M059J (cell line): ENCODE measurements at places on chromosomes 12 and 14.

DNA sequence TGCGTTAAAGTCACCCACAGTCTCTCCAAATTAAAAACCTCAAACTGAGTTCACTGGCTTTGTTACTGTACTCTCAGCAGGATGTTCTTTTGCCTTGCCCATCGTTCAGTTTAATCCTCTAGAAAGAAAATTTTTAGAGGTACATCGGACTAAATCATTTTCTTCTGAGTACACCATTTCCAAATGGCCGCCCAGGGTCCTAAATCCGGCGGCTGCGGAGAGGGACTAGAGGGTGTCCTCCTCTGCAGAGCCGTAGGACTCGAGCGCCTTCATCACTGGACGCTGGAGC, 1.4 kb downstream of the LIN7A start:
- no peak for DNase-seq

DNA sequence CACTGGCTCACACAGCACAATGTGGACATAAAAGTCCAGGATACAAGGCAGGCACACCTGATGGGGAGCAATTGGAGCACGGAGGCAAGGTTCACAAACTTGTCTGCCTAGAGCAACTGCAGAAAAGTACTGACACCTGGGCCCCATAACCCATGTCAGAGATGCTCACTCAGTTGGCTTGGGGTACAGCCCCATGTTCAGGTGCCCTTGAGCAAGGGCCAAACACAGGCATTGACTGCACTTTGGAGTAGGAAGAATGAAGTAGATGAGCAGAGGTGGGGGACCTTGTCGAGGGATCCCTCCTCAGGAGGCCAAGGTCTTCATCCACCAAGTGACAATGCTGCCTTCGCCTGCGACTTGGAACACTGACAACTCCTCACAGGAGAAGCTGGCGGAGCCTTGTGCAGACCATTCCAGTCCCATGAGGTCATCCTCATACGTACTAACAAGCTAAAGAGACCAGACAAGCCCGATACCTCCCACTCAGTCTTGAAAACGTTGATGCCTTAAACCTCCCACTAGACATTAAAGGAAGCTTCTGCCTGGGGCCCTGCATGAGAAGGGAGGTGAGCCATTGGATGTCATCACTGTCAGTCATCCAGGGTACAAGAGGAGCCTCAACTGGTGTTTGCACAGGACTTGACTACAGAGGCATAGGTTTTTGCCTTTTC, 42.5 kb upstream of the C14orf180 start:
- peak; percentile 51 for DNase-seq

DNA sequence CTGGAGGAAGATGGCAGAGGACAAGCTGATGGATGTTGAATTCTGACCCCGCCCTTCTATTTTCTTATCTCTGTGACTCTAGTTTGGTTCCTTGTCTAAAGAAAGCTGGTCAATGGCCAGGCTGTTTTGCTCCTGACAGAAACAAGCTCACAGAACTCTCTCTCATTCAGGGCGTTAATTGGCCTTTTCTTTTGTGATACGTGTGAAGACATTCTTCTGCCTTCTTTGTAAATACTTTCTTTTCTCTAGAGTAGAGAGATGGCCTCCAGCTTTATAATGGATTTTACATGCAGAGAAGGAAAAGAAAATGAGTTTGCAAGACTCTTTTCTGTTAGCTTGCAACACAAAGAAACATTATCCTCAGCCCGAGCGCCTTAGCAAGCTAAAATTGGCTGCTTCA, 492.2 kb upstream of the CCDC196 start:
- no peak for DNase-seq

GRCh38 chr12:39062266-39062996, 157.0 kb upstream of the CPNE8 start:
- no peak for DNase-seq

DNA sequence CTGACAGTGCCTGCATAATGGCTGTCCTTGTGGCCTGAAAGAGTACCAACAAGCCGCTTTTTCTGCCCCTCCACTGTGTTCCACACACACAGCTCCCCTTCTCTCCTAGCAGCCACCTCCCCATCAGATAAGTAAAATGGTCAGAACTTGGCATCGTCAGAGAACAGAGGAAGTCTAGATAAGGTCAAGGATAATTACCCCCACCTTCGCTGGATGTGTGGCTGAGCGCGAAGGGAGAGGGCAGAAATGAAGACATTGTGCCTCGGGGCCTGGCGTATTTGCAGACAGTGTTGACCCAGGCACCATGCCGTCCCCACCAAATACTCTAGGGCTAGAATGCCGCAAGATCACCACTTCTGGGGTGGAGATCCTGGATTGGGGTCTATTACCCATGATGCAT, 30.6 kb downstream of the FBXO21 start:
- DNase-seq, result no peak

GRCh38 chr14:75063013-75063412, 811 bp downstream of the ACYP1 start:
- peak; percentile 23 for DNase-seq

- no peak for DNase-seq
Measured at GRCh38 chr12:67667276-67668073, 18.9 kb downstream of the DYRK2 start.

- no peak for DNase-seq
Measured at GRCh38 chr14:99538733-99539132, 57.5 kb downstream of the CCNK start.

DNA sequence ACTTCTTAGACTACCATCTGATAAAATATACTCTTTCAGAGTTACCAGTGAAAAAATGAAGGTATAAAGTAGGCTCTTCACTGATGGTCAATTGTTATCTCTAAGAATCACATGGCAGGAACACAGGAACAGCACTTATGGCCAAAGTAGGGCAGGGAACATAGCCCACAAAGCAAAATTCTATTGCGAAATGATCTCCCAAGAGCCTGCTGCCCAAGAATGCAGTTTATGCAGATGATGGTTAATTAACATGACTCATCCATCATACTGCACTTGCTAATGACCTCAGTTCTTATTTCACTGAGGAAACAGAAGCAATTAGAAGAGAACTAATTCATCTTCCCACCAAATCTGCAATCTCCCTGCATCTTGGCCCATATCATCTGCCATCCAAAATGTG, 133.8 kb downstream of the SLC2A13 start:
- peak; percentile 12 for DNase-seq

DNA sequence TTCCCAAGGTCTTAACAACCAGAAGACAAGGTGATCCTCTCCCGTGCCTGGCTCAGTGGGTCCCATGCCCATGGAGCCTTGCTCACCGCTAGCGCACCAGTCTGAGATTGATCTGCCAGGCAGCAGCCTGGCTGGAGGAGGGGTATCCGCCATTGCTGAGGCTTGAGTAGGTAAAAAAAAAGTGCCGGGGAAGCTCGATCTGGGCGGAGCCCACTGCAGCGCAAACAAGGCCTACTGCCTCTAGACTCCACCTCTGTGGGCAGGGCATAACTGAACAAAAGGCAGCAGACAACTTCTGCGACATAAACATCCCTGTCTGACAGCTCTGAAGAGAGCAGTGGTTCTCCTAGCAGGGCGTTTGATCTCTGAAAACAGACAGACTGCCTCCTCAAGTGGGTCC, 104.0 kb downstream of the C14orf39 start:
- no peak for DNase-seq

DNA sequence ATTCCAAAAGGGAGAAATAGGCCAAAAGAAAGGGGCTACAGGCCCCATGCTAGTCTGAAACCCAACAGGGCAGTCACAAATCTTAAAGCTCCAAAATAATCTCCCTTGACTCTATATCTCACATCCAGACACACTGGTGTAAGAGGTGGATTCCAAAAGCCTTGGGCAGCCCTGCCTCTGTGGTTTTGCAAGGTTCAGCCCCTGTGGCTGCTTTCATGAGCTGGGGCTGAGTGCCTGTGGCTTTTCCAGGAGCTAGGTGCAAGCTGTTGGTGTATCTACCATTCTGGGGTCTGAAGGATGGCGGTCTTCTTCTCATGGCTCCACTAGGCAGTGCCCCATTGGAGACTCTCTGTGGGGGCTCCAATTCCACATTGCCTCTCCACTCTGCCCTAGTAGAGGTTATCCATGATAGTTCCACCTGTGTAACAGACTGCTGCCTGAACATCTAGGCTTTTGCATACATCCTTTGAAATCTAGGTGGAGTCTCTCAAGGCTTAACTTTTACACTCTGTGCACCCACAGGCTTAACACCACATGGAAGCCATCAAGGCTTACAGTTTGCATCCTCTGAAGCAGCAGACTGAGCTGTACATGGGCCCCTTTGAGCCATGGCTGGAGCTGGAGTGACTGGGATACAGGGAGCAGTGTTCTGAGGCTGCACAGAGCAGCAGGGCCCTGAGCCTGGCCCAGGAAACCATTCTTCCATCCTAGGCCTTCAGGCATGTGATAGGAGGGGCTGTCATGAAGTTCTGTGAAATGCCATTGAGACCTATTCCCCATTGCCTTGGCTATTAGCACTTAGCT, 66.5 kb upstream of the ABCD2 start:
- DNase-seq, result no peak

DNA sequence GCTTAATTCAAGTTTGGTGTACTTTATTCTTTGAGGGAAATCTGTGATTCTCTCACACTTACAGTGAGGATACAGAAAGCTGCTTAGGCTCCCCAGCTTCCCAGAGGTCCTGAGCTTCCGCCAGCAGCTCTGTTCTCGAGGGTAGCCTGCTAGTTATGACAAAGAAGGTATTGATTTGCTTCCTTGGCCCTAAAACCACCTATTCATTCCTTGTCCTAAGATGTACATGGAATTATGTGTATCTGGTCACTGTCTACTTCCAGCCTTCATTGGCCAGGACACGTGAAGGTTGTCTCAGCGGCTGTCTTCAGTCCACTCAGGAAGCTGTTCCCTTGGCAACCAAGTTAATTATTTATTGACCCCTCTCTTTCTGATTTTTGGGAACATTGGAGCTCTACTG, 55.7 kb downstream of the GALNT8 start:
- no peak for DNase-seq

DNA sequence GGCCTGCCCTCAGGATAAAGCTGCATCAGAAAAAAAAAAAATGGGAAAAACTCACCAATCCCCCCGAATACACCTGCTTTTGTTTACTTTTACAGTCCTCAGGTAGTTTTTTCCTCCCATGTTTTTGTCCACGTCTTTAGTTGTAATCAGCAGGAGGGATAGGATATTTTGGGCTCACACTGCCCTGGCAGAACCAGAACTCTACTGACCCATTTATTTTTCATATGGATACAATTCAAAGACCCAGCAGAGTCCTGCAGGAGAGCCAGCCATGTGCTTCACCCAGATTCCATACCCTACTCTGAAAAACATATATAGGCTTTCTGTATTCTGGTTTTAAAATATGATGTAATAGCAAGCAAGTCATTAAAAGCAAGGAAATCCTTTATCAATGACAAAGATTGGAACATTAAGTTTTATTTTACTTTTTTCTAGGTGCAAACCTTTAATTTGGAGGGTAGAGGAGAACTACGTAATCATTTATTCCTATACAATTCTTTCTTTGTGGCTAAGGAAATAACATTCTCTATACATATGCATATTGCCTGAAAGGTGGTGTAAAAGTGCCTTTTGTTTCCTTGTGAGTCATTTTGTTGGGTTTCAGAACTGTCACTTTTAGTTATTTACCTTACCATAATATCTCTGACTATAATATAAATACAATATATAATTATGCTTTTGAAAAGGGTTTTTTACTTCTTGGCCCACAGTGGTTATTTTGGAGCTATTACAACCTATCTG, 19.1 kb downstream of the DACT1 start:
- DNase-seq, result no peak

GRCh38 chr12:105775343-105775742, 363.4 kb downstream of the NUAK1 start:
- DNase-seq, result peak; percentile 43

DNA sequence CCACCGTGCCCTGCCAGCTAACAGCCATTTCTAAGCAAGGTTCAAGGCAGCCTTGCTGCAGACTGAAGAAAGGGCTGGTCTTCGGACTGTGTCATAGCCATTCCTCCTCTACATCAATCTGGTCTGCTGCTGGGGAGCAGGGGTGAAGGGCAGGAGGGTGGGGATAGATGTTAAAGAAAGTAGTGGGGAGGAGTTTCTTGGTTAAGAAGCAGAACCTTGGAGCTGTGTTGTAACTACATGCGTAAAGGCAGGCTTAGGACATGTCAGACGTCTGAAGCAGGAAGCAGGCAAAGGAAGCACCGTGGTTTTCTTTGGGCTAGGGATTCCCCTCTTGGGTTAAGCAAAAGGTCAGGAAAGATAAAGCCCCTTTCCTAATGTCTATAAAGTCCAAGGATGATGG, 18.1 kb upstream of the NEK9 start:
- DNase-seq, result no peak

GRCh38 chr12:131855521-131856142, 27.4 kb downstream of the MMP17 start:
- no peak for DNase-seq

DNA sequence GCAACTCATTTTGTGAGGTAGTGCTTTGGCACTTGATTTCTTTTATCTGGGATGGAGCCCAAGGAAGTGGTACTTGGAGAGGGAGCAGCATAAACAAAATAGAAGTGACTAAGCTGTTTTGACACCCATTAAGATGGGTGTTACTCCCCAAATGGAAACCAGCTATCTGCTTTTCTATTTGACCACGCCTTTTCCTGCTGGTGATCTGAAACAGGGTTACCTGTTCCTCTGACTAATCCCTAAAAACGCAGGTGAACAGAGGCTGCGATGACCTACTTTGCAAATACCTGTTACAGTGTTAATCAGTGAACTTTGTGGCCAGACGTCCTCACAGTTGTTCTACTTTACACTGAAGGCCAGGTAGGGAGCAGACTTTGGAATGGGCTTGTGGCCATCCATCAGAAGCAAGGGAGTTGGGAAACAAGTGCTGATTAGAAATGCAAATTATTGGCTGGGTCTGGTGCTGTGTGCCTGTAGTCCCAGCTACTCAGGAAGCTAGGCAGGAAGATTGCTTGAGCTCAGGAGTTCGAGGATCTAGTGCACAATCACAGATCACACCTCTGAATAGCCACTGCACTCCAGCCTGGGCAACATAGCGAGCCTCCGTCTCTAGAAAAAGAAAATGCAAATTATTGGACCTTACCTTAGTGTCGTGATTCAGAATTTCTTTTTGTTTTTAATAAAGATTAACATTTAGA, 58.3 kb upstream of the HECTD1 start:
- peak; percentile 42 for DNase-seq

- no peak for DNase-seq
Measured at GRCh38 chr12:5305886-5306545, 125.9 kb upstream of the NTF3 start.

GRCh38 chr12:74889563-74890236, 319.9 kb downstream of the KCNC2 start:
- DNase-seq, result peak; percentile 64

- DNase-seq, result no peak
Measured at GRCh38 chr14:53493860-53494259, 340.7 kb upstream of the DDHD1 start.

DNA sequence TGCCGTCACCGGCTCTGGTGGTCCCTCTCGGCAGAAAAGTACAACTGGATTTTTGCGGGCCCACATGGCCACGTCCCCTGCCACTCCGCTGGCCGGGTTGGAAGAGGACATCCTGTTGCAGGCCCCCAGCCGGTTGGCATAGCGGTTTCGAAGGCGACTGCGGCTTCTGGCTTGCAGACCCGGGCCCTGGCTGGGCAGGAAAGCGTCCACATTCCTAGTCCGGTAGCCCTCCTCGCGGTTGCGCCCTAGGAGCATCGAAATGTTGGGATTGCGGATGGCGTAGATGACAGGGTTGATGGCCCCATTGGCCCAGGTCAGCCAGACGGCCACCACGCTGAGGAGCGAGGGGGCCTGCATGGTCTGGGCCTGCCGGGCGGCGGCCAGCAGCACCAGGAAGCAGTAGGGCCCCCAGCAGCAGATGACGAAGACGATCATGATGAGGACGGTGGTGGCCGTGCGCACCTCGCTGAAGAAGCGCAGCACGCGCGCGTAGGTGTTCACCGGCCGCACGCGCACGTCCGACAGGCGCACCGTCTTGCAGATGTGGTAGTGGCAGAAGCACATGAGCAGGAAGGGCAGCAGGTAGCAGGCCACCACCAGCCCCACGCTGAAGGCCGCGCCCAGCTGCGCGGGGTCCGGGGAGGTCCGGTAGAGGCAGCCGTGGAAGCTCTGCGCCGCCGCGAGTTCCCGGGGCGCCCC, 1.2 kb downstream of the GPR135 start:
- DNase-seq, result no peak
